ENCODE measurements at places on chromosomes 2 and 18. TPM values are rescaled to one million over a fixed set of nuclear protein-coding genes. Genes with fewer than 3 reads are reported as not detected.

DNA sequence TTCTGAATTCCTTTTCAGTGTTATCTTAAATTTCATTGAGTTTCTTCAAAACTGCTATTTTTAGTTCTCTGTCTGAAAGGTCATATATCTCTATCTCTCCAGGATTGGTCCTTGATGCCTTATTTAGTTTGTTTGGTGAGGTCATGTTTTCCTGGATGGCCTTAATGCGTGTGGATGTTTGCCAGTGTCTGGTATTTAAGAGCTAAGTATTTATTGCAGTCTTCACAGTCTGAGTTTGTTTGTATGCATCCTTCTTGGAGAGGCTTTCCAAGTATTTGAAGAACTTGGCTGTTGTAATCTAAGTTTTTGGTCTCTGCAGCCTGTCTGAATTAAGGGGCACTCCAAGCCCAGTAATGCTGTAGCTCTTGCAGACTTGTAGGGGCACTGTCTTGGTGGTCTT is 249.3 kb downstream of the ZNF385B start:
- DNase-seq = no peak

- no peak for DNase-seq
Observed at GRCh38 chr2:231001921-231002320, 6.0 kb downstream of the SPATA3 start.

DNA sequence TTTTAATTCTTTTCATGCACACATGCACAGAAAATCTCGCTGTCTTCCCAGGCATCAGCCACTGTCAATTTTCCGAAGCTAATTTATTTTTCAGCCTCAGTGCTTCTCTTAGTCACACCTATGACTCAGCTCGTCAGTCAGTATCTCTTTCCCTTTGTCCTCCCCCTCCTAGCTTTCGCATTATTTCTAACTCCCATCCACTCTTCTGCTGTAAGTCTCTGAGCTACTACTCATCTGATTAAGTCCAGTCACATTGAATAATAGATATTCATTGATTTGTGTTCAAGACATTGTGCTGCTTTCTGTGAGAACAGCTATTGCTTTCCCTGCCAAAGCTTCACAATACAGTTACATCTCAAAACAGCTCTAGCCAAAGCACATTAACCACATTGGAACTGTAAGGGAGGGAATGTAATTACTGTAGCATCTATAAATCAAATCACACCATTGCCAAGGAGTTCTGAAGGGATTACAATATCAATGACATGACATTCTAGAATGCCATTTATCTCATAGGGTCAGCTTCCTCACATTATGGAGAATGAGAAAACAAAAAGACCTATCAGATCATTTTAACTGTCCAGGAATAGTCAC is 89.4 kb downstream of the SCN3A start:
- DNase-seq = no peak

GRCh38 chr2:47778698-47779425 is 4.1 kb upstream of the MSH6 start:
- no peak for DNase-seq

DNA sequence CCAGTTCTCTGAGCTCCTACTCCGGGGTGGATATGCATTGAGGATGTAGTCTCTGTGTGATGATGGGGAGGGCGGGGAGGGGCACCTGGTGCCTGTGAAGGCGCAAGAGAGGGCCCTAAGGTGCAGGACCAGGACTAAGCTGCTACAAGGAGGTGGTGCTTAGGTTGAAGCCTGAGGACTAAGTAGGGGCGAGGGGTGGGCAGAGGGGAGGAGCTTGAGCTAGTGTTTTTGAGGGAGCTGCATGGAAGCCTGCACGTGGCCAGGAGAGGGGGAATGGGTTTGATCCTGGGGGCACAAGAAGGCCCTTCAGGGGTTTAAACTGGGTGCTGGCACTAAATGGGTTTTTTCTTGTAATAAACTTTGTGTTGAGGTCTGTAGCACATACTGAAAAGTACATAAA is 105.0 kb downstream of the UGGT1 start:
- no peak for DNase-seq

PSMD1 gene
- 105 TPM for polyA plus RNA-seq

MDH1 gene
- 283 TPM for polyA plus RNA-seq

ATRAID gene
- 106 TPM for polyA plus RNA-seq

CROCC2 gene
- polyA plus RNA-seq = not detected
